Calu3 (cell line): ENCODE measurements at places on chromosomes 7 and 10. TPM values are rescaled to one million over a fixed set of nuclear protein-coding genes. Genes with fewer than 3 reads are reported as not detected.

- no peak for DNase-seq
Observed at GRCh38 chr10:5679606-5680005, 5.0 kb upstream of the TASOR2 start.

- no peak for DNase-seq
Observed at GRCh38 chr7:69301253-69301652, 297.0 kb upstream of the AUTS2 start.

DNA sequence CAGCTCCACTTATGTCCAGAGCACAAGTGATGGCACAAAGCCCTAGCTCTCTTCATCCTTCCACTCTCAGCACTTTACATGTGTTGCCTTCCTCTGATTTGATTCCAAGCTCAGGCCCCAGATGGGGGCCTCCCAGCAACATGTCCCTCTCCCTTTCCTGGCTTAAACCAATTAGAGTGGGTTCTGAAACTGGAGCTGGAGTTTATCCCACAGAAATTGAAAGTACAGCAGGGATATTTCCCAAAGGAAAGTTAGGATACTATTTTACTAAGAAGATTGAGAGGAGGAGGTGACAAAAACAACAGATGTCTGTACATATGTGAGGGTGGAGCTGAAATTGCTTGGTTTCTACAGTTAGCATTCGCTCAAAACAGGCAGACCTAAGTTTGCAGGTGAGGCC, 724.6 kb downstream of the AUTS2 start:
- DNase-seq: no peak

GRCh38 chr10:126924915-126925300, 19.7 kb downstream of the DOCK1 start:
- DNase-seq: no peak

- no peak for DNase-seq
Observed at GRCh38 chr7:140232957-140233917, 56.5 kb upstream of the KDM7A start.

DNA sequence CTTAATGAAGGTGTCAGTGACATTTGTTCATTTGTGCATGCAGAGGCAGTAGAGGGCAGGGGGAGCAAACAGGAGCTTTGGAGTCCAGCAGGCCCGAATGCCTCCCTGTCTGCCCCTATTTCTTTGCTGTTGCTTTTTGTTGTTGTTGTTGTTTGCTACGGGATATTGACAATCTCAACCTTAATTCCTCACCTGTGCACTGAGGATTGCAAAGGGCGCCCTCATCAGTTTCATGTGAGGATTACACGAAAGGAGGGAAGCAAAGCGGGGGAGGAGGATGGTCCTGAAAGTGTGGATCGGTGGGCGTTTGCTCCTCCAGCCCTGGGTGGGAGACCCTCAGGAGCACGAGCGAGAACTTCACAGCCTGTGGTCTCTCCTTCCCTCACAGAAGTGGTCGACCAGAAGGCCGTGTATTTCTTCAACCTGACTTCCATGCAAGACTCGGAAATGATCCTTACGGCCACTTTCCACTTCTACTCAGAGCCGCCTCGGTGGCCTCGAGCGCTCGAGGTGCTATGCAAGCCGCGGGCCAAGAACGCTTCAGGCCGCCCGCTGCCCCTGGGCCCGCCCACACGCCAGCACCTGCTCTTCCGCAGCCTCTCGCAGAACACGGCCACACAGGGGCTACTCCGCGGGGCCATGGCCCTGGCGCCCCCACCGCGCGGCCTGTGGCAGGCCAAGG, 9.6 kb downstream of the GDF10 start:
- no peak for DNase-seq

- DNase-seq: no peak
Observed at GRCh38 chr7:108972004-108972403, 402.3 kb downstream of the DNAJB9 start.

- no peak for DNase-seq
Observed at GRCh38 chr10:120342115-120342714, 114.8 kb upstream of the PLPP4 start.

- DNase-seq: no peak
Observed at GRCh38 chr10:131631619-131632018, 269.2 kb upstream of the PPP2R2D start.

FAM180A gene
- not detected in 2 replicates for total RNA-seq

PI4K2A gene
- total RNA-seq: 12.6 and 13.0 TPM in 2 replicates

SLC35B4 gene
- total RNA-seq: 13.3 and 14.5 TPM in 2 replicates

LRGUK gene
- 0.52 and 0.56 TPM in 2 replicates for total RNA-seq
